ENCODE measurements at places on chromosomes 4 and X.
A peak's percentile ranks its signal among the peaks of the same experiment; 100 is the strongest.

DNA sequence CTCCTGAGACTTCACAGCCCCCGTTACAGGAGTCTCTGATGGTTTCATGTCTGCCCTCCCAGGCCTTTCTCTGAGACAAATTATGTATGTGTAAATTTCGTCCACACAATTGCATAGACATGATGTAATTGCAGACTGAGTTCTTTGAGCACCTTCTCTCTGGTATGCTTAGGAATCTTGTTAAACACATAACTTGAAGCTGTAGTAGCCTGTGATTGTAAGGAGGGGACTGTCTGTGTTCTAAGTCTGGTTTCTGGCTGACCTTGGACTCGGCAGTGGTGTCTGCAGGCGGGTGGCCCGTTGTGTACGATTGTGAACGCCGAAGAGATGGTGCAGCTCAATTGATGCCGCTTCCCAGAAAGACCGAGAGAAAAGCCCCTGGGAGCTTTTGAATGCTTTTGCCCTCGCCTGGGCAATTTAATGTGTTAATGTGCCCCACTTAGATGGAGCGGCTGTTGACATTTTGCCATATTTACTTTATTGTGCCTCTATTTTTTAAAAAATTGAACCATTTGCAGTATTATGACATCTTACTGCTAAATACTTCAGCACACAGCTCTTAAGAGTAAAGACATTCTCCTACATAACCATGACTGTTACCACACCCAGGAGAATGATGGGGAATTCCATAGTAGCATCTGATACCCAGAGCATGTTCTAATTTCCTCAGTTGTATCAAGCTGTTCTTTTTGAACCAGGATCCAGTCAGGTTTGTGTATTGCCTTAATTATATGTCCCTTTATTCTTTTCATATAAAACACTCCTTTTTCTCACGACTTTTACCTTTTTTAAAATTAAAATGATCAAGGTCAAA lies 58.4 kb upstream of the TADA2B start:
- DNase-seq, result no peak

- no peak for DNase-seq
Observed at GRCh38 chr4:55617587-55618197, 18.4 kb downstream of the NMU start.

DNA sequence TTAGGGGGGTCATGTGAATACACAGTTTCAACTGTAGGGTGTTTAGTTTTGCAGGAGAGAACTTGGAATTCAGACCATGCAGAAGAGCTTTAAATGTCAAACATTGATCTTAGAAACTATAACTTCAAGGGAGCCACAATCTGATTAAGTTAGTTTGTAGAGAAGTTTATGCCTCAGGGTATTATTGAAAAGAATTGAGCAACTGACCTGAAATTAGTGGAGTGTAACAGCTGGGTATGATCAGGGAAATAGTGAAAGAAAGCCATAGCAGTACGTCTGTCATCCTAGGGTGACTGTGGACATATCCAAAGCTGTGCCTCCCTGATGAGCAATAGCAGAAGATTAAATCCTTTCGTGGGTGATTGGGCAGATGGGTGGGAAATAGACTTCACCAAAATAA lies 63.8 kb downstream of the FAM47B start:
- no peak for DNase-seq

DNA sequence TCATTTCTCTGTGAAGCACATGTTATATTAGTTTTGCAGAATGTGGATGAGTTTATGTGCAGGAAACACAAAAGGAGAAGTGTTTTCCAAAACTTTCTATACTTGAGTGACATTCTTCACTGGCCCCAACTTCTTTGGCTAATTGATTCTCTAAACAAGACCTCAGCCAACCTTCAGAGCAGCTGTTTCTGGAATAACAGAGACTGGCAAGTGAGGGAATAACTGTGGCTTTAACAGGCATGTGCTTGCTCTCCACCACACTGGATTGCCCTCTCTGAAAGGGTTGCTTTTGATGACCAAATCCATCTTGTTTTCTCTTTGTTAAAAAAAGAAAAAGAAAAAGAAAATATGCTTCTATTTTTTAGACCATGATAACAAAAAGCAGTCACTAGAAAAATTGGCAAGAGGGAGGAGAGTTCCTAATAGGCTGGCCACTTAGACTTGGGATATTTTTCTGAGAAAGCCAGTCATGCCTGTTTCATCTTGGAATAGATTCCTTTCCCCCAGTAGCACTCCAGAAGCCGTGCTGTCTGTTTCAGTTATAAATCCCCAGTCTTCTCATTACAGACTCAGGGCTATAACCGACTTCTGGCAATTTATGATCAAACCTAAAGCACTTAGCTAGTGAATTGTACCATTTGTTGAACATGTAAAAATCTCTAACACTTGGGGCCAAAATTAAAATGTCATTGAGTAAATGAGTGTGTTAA lies 295.0 kb upstream of the NR3C2 start:
- no peak for DNase-seq

GRCh38 chr4:4641254-4641653 lies 99.4 kb upstream of the STX18 start:
- DNase-seq, result no peak

DNA sequence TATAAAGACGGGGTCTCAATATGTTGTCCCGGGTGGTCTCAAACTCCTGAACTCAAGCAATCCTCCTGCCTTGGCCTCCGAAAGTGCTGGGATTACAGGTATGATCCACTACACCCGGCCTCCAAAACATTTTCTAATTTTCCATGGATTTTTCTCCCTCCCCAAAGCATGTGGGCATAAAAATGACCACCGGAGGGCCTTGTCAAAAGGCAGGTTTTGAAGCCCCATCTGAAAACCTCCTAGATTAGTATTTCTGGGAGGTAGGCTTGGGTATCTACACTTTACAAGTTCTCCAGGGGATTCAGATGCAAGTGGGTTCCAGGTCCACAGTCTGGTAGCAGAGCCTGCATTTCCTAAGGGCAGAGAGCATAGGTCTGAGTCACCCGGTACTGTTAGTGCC lies 1.4 kb upstream of the GPR173 start:
- DNase-seq, result no peak

DNA sequence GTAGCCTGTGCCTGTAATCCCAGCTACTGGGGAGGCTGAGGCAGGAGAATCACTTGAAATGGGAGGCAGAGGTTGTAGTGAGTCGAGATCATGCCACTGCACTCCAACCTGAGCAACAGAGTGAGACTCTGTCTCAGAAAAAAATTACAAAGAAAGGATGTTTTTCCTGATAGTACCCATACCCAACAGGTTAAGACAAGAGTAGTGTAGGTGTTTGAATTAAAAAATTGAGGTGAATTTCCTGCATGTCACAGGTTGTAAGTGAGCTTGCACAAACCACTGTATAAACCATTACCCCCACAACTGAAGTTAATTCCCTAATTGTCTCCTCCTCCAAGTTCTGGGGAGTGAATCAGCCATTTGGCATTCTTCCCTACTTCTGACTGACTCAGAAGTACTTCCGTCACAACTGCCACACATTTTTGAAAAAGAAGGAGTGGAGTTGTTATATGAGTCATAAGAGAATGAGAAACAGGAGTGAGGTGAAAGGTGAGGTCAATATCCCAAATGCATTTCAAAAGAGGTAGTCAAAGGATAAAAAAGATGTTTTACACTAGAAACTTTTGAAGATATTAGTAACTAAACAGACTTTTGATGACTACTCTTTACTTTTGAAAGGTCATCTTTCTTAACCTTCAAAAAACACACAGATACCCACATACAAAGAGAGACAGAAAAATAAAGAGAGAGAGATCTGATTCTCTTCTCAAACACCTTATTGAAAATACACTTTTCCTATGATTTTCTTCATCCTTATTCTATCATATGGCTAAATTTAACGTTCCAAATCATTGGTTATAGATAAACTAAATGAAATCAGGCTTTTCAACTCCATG lies 134.5 kb downstream of the BTC start:
- DNase-seq, result peak; percentile 72

GRCh38 chr4:32789026-32789608 lies 2068.9 kb downstream of the PCDH7 start:
- no peak for DNase-seq

DNA sequence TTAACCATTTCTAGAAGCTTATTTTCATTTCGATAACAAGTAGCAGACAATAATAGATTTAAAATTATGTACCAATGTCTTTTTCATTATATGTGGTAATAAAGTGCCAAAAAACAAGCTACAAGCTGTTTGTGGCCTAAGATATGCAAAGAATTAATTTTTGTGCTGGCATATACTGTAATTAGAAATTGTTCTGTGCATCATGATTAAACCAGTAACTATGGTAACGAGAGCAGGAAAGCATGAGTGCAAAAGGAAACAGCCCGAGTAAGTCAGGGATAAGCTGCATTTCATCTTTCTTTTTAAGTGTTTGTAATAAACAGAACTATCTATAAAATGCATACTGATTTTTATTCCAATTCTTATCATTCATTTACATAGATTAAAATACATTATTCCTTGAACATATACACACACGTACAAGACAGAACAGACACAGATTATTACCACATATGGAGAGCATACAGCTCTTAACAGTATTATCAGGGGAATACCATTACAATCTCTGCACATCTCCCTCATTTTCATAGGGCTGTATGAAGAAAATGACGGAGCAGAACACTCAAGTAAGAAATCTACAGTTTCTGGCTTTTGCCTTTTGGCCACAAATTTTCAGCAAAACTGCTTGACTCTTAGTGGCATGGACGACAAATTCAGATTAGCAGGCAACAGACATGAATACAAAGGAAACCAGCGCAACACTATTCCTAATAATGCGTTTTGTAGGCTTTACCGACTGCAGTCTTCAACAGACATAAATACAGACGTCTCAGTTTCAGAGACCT lies 121.3 kb upstream of the WDR17 start:
- DNase-seq, result no peak

DNA sequence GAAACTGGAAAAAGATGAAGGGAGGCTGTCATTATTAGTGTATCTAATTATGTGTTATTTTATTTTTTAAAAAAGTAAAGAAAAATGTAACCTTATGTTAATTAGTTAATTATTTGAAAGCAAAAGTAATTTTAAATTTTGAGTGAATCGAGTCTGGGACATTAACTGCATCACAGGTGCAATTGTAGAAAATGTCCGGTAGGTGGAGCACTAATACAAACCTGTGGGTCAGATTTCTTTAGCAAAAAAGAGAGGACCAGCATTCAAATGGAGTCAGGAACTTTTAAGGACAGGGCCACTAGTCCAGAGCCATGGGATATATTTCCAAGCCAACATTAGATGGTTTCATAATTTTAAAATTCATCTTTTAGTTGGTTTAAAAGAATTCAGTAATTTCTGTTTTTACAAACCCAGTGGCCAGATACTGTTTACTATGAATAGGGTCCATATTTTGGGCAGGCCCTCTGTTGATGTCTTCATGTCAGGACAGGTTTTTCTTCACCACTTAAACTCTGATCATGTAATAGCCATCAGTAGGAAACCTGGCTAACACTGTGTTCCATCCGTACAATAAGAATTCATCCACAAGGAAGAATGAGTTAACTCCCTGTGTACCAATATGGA lies 27.2 kb downstream of the BST1 start:
- DNase-seq, result peak; percentile 36

- DNase-seq, result no peak
Observed at GRCh38 chrX:13936521-13937225, 93.0 kb downstream of the GEMIN8 start.

DNA sequence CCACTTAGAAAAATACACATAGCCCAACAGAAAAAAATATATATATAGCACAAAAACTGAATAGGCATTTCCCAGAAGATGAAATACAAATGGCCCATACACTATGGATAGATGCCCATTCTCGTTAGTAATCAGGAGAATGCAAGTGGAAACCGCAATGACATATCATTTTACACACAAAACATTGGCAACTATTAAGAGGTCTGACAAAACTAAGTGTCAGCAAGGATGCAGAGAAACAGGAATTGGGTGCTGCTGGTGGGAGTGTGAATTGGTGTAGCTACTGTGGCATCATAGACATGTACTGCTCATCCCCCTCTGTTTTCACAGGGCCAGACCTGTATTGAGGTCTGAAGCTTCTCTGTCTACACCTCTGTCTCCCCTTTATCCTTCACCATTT lies 320.0 kb downstream of the IDS start:
- no peak for DNase-seq
